CD4-positive, alpha-beta T cell treated with Interleukin-12 subunit alpha and Interleukin-12 subunit beta, for 1 hour (primary cell): ENCODE measurements at places on chromosomes 5 and 9.

DNA sequence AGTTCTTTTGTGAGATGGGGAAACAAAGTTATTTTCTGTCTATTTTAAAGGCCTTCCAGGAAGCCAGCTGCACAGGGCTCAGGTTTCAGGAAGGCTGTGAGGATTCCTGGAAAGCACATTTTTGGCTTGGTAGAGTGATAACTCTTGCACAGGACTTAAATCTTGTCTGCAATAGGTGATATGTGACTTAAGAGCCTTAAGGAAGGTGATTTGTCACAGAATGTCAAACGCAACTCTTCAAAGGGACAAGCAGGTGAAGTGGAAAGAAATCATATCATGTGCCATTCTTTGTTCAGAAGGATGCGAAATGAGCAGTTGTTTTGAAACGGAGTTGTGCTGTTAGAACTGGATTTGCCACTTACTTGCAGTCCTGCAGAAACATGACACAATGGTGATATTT is 459.3 kb downstream of the MAT2B start:
- no peak for DNase-seq

DNA sequence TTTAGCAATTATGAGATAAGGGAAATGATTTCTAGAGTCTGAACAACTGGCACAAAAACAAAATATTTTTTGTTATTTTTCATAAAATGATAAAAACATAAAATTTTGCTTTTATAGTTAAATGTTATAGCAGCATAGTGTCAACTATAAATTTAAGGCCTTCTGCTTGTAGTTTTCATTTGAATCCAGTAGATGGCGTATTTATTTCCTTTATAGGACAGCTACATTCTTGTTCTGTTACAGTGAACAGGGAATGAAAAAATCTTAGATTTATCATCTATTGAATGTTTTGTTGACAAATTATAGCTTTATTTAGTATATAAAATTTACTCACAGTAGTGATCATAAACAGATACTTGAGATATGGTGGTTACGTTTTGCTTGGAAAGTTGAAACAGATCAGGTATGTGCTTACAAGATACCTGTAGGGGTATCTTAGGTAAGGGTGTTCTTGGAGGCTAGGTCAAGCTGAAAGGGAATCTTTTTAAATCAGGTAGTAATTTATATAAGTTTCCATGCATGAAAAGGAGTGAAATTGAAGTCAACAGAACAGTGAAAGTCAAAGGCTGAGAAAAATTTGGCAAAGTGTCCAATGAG is 239.3 kb upstream of the GRIN3A start:
- DNase-seq = peak; percentile 25

GRCh38 chr9:131739133-131739958 is 530 bp downstream of the RAPGEF1 start:
- DNase-seq = peak; percentile 55

GRCh38 chr5:132270335-132270665 is 12.8 kb downstream of the PDLIM4 start:
- no peak for DNase-seq

GRCh38 chr5:134125039-134126015 is 10.8 kb downstream of the TCF7 start:
- DNase-seq = no peak

GRCh38 chr9:72187121-72187695 is 38.0 kb downstream of the GDA start:
- DNase-seq = no peak

- peak; percentile 93 for DNase-seq
Measured at GRCh38 chr9:129626079-129626624, at the start of gene NTMT1. Gene NTMT1, plus strand, starts transcription at chr9:129626163. Its CDS starts 6,541 bp downstream, at chr9:129632704.

- DNase-seq = no peak
Measured at GRCh38 chr5:118392491-118392890, 595.9 kb downstream of the DTWD2 start.

GRCh38 chr5:140725799-140726471 is 25.7 kb downstream of the ZMAT2 start:
- DNase-seq = peak; percentile 75

- no peak for DNase-seq
Measured at GRCh38 chr9:77291714-77292113, 114.4 kb downstream of the VPS13A start.

GRCh38 chr9:82791692-82792091 is 271.2 kb downstream of the RASEF start:
- DNase-seq = no peak

- DNase-seq = no peak
Measured at GRCh38 chr5:36772276-36773140, 104.1 kb upstream of the NIPBL start.

- no peak for DNase-seq
Measured at GRCh38 chr9:10366171-10366779, 246.5 kb downstream of the PTPRD start.
